Activated CD4-positive, alpha-beta T cell treated with anti-CD3 and anti-CD28 coated beads for 24 hours (primary cell): ENCODE measurements at places on chromosomes 4 and X.

DNA sequence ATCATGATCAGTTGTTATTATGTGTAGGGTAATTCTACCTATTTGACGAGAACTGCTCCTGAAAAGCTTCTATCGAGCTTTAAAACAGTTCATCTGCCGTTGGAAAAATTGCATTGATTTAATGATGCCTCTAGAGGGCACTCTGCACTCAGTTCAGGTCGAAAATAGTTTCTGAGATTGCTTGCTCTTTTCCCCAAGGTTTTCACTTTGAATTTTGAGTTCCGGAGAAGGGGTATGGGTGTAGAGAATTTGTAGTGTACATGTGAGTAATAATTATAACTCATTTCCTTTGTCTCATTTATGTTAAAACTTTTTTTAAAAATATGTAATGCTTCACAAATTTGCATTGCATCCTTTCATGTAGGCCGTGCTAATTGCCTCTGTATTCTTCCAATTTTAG lies 28.4 kb upstream of the TNIP3 start:
- no peak for DNase-seq

GRCh38 chr4:81494031-81494431 lies 22.3 kb upstream of the RASGEF1B start:
- DNase-seq: no peak

GRCh38 chrX:37785569-37785968 lies 5.7 kb downstream of the CYBB start:
- DNase-seq: no peak

- peak; percentile 40 for DNase-seq
These were observed 1.3 kb downstream of the NOP14 start for GRCh38 chr4:2961811-2962441.

DNA sequence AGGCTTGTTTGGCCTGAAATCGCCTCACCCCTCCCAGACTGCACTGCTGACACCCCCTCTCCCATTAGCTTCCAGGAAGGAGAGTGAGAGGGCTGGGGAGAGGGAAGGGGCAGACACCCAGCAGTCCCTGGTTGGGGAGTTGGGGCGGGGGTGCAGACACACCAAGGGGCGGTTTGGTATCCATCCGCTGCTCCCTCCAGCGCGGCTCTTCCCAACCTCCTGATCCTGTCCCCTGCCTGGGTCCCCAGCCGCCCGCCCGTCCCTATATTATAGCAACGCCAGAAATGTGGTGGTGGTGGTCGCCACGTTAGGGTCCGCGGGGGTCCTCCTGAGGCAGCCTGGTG lies 24.9 kb downstream of the GPRASP3 start:
- DNase-seq: no peak

- DNase-seq: no peak
These were observed 342.3 kb upstream of the GALNT7 start for GRCh38 chr4:172826346-172826745.

GRCh38 chr4:152679414-152680281 lies at the start of gene TMEM154:
Gene TMEM154, minus strand, starts transcription at chr4:152679997. Its CDS starts 64 bp downstream, at chr4:152679933.
- DNase-seq: peak; percentile 41

DNA sequence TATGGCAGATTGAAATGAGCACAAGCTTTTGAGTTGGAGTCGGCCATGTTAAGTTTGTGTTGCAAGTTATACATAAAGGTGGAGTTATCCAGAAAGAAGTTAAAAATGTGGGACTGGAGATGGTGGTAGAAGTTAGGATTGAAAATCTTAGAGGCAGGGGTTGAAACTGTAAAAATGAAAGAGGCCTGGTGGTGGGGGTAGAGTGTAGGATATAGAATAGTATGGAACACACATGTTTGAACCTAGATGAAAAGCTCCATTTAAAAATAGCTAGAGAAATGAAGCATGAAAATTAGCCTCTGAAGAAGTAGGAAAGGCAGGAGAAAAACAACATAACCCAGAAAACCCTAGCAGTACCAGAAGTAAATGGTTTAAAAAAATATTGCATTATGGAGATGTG lies 131.8 kb upstream of the ENPEP start:
- no peak for DNase-seq

GRCh38 chr4:148312956-148313490 lies 129.2 kb downstream of the NR3C2 start:
- DNase-seq: no peak

- DNase-seq: no peak
These were observed 4.8 kb upstream of the SOX3 start for GRCh38 chrX:140509468-140510305.

GRCh38 chrX:39946822-39947221 lies 150.9 kb downstream of the BCOR start:
- no peak for DNase-seq

DNA sequence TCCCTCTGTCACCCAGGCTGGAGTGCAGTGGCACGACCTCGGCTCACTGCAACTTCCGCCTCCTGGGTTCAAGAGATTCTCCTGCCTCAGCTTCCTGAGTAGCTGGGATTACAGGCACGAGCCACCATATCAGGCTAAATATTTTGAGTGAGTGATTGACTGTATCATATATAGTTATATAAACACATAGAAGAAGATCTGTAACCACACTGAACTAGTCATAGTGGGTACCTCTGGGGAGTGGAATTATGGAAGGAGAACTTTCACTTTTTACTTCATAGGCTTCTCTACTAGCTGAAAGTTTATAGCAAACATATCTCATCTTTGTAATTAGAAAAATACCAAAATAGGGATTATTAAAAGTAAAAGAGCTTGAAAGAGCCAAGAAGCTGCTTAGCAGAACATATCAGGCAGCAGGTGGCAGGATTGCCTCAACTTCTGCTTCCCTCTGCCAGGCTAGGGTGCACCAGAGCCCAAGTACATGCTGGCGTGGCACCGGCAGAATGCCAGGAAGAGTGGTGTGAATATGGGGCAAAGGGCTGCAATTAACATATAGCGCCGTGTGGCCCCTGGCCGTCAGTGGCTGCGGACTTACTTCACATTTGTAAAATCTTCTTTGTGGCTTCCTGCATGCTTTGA lies 39.5 kb upstream of the CD40LG start:
- DNase-seq: no peak

GRCh38 chr4:1684506-1685234 lies 557 bp upstream of the FAM53A start:
- DNase-seq: peak; percentile 97

DNA sequence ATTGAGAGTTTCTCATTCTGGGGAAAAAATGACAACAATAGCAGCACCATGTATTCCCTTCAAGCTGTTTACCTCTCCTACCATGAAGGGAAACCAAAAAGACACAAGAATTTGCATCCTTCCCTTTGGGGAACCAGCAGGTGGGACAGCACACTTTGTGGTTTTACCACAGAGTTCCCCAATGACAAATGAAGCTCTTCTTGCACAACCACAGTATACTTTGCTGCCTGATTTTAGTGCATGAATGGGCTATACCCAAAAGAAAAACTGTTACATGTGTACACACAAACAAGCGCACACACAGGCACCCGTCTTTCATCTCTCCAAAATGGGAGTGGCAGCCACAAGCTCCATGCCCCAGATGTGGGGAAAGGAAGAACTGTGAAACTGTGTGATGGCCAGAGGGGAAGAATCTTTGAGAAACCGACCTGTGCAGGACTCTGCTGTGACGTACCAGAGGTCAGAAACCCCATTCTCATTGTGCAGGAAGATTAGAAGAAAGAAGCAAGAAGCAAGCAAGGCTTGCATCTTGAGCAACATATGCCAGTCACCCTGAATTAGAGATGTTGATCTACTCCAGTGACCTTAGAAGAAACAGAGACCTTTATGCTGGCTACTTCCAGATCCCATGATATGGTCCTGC lies 2.7 kb upstream of the MAML3 start:
- no peak for DNase-seq

DNA sequence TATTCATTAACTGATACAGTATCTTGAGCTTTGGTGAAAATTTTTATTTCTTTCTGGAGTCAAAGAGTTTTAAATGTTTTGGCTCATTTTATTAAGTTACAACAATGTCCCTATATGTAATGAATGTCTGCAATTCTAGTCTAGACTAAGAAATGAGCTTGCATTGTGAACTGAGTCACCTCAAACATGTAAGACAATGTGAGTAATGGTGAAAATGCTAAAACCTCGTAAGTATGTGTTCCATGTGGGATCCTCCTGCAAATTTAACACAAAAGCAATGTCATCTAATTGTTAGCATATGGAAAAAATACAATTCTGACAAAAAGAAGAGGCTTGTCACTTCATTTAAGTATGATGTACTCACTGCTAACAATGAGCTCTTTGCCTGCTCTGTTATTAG lies 480.5 kb upstream of the FSTL5 start:
- no peak for DNase-seq

GRCh38 chrX:45128896-45129454 lies 71.7 kb downstream of the DIPK2B start:
- DNase-seq: no peak

GRCh38 chr4:22500831-22501714 lies 14.8 kb downstream of the ADGRA3 start:
- no peak for DNase-seq

DNA sequence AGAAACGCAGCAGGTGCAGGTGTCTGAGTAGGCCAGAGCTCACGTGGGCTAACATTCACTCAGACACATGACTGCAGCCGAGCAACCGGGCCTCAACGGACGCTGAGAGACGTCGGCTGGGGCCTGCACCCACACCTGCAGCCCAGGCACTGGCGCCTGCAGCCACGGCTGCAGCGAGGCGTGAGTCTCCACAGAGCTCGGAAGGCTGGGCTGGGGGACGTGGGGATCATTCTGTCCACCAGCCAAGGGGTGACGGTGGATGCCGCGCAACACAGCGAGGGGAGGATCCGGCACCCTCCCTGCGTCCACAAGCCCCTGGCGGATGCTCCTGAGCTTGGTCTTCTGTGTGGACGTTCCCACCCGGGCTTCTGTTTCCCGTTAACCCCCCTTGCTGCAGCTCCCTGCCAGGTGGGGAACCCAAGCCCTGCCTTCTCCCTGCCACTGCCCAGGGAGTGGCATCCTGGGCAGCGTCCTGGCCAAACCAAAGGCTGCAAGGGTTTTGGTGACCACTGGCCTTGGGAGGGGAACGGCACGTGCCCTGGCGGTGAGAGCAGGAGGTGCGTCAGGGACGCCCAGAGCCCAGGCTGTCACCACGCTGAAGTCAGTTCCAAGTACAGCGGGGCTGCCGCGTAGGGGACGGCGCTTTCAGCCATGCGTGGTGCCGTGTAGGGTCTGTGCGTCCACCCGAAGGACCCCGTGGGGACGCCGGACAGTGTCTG lies 16.3 kb downstream of the PPP2R3B start:
- DNase-seq: no peak

- no peak for DNase-seq
These were observed 121.3 kb downstream of the FHIP1A start for GRCh38 chr4:151530230-151530629.

DNA sequence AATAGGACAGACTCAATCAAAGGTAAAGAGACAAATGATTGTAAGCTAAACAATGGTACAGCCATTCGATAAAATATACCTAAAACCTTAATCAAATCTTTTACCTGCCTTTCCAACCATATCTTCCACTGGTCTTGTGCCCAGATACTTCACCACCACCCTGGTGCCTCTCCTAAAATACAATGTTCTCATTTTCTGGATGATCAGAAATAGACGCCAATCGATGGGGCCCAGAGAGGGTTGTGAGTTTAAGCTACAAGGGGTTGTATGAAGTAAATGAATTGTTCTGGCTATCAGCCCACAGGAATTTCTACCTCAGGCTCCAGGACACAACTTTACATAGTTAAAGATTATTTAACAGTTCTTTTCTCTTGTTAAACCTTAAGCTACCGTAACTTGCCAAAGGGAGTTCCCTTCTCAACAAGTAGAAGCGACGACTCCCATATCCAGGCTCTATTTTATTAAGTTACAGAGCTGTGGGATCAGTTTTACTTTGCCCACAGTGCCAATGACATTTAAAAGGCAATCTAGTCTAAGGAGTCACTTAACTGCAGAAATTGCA lies 99.1 kb downstream of the CHRNA9 start:
- DNase-seq: no peak

GRCh38 chrX:19794690-19795089 lies 92.7 kb downstream of the SH3KBP1 start:
- DNase-seq: no peak

DNA sequence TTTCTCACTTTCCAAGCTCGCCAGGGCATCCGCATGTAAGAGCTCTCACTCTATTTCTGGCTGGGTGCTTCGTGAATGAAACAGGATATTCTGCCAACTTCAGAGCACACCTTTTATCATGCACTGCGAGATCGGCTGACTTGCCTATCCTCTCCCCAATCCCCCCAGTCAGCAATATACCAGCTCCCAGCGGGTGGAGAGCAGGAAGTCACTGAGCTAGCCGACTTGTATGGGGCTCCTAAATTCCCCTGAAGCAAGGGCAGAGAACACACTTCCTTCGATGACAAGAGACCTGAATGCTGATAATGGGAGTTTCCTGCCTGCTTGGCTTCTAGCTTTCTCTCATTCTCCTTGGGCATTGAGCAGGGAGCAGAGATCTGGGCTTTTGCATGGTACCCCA lies 33.8 kb upstream of the MAMLD1 start:
- DNase-seq: no peak

DNA sequence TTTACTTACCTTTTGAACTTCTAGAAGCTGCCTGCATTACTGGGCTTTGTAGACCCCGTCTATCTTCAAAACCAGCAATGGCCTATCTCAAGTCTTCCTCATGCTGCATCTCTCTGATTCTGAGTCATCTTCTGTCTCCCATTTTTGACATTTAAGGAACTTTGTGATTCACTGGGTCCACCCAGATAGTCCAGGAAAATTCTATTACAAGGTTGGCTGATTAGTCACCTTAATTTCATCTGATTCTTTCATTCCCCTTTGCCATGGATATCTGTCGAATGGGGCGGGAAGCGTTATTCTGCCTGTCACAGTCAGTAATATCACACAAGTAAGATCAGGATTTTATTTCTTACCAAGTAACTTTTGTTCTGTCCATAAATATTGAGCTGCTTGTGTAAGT lies 618.0 kb downstream of the CCSER1 start:
- no peak for DNase-seq

DNA sequence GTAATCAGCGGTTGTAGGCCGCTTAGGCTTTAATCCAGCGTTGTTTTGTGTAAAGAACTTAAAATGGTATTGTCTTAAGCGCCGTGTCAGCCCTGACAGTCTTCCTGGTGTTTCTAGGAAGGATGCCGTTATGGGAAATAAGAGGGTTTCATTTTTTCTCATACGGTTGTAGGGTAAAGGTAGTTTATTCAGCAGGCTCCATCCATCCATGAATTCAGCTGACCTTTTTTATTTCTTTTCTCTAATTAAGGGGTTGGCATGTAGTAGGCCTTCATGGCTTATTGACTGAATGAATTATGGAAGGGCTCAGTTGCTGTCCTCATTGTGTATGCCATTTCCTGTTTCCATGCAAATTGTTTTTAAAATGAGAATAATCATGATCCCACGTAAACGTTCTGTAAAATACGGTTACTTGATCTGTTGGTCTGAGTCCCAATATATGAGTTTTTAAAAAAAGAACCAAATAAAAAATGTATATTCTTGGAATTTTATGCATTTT lies 693 bp downstream of the OCIAD1 start:
- no peak for DNase-seq

DNA sequence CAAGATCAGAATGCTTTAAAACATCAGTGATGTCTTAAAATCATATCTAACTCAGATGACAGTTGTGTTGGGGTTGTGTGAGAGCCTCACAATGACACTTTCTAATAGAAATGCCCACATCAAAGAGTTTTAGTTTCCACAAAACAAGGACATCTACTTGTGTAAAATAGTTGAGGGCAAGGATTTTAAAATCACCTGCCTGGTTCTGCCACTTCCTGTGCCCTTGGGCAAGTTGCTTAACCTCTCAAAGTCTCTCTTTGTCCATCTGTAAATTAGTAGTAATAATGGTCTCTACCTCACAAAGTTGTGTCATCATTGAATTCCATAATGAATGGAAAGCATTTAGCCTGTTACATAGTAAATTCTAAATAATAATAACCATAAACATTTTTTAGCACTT lies 41.9 kb upstream of the RELL1 start:
- DNase-seq: no peak
